H54 (cell line): ENCODE measurements at places on chromosomes 12 and 14.

DNA sequence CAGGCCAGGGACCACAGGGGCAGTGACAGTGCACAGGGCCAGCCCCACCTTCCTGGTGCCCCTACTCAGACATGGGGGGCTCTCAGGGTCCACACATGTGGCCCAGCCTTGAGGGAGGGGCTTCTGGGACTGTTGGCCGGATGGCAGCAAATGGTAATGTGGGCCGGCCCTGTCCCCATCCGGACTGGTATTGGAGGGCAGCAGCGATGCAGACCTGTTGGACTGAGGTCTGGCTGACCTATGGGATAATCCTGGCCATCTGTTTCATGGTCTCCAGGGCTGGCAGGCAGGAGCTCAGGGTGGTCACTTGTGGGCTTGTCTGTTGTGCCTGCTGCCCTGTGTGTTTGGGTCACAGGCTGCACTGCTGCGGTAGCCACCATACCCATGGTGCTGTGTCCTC lies 387.5 kb downstream of the TMEM121 start:
- no peak for DNase-seq

- no peak for DNase-seq
These were observed 1.4 kb downstream of the NYNRIN start for GRCh38 chr14:24399999-24400718.

DNA sequence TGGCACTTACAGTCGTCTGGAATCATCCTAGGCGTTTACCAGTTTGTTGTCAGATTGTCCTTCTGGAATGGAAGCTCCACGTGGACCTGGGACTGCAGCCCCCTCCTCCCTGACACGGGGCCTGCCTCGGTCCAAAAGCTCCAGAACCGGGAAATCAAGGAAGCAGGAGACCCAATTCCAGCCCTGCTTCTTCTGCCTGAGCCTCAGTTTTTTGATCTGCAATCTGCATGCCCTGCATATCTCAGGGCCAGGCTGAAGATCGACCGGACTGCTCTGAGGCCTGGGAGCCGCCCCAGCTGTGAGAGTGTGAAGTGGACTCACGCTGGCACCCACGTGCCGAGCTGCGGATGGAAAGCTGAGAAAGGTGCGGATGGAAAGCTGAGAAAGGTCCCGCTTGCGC lies 98.6 kb downstream of the SETD3 start:
- no peak for DNase-seq

- DNase-seq = no peak
These were observed 38.9 kb downstream of the TPCN1 start for GRCh38 chr12:113260127-113260526.

- peak; percentile 66 for DNase-seq
These were observed 174.2 kb downstream of the SSPN start for GRCh38 chr12:26369588-26369987.

DNA sequence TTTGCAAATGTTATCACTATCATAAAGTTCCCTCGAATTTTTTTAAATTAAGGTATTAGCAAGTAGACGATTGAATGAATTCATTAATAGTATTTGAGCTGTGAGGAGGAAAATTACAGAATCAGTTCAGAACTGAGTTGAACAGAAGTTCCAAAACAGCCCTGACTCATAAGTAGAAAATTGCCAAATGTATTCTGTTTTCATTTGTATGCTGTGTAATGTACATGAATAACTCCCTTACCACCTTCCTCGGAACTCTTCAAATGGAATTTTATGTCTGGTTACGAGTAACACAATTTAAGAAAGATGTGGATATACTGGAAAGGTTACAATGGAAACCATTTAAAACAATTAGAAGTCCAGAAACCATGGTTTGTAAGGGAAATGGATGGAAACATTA lies 283.3 kb upstream of the FAR2 start:
- no peak for DNase-seq

DNA sequence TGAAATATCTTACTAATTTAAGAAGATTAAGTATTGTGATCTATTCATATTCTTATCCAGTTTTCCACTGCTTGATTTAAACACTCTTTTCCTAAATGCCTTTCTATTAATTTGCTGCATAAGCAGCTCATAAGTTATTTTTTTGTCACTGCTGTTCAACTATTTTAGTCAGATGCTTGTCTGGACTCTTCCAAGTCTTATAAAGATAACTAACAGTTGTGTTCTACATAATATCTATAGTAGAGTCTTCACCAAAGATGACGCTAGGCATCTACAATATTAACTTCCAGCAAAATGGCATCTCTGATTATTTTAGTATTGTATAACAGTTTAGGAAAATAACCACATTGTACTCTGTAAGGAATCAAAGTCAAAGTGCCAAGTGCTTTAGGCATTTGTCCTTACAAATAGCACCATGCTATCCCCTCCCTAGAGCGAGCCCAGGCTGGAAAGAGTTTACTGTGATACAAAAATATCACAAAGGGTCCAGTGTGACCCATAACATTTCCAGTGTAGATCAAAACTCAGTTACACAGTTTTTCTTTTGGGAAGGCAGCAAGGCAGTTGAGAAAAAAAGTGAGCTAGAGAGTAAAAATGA lies 98.2 kb downstream of the DENND5B start:
- DNase-seq = no peak

DNA sequence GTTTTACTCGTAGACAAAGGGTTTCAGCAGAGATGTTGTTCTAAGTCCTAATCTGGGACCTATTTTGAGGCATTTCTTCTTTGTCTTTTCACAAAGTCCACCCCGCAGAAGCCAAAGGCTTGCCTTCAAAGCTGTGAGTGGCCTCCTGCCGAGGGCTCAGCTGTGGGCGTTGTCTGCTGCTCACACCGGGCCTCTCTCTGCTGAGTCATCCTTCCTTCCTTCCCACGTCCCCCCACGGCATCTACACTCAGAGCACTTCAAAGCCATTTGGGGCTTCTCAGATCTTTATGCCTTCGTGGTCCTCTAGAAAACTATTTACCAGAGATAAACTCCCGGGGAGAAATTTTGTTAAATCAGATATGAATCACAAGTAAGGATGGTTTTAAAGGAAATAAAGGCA lies 115.9 kb upstream of the TMPO start:
- DNase-seq = peak; percentile 44

- no peak for DNase-seq
These were observed 82.3 kb downstream of the SPPL3 start for GRCh38 chr12:120821878-120822277.

GRCh38 chr12:131991816-131992430 lies 42.2 kb downstream of the EP400 start:
- no peak for DNase-seq

DNA sequence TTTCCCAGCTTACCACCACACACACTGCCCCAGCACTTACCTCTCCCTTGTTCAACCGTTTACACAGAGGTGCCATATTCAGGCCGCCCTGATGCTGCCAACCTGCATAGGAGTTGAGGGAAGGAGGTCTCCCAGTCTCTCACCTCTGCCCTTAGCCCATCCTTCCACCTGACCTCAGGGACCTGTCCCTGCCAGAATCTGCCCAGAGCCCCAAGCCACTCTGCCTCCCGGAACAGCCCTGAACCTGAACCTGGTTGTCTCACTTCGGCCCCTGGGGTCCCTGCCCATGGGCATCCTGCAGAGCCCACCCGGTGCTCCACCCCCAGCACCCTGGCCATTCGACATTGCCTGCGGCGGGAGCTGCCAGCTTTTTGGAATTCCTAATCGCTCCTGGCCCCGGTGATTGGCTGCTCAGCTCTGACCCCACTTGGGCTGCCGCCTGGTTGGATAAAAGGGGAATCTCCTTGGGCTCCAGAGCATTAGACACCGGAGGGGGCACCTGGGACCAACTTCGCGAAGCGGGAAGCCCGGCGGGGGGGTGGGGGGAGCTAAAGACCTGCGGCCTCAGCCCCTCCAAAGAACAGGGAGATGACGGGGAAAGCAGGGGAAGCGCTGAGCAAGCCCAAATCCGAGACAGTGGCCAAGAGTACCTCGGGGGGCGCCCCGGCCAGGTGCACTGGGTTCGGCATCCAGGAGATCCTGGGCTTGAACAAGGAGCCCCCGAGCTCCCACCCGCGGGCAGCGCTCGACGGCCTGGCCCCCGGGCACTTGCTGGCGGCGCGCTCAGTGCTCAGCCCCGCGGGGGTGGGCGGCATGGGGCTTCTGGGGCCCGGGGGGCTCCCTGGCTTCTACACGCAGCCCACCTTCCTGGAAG lies at the start of gene VSX2:
VSX2 (plus strand) TSS at position 476 of the 874 bp plus-strand sequence; CDS start at position 589, 113 bp downstream.
- DNase-seq = no peak

- no peak for DNase-seq
These were observed 379.0 kb downstream of the NOVA1 start for GRCh38 chr14:26218861-26219260.

DNA sequence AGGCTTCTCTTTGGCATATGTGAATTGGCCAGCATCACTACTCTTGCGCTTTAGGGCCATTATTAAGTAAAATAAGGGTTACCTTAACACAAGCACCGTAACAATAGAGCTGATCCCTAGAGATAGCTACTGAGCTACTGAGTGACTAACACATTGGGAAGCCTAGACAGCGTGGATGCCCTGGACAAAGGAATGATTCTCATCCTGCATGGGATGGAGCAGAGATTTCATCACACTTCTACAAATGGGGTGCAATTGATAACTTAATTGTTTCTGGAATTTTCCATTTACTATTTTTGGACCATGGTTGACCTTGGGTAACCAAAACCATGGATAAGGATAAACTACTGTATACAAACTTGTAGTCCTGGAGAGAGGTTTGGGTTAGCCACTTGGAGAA lies 57.1 kb downstream of the FBXO34 start:
- no peak for DNase-seq

DNA sequence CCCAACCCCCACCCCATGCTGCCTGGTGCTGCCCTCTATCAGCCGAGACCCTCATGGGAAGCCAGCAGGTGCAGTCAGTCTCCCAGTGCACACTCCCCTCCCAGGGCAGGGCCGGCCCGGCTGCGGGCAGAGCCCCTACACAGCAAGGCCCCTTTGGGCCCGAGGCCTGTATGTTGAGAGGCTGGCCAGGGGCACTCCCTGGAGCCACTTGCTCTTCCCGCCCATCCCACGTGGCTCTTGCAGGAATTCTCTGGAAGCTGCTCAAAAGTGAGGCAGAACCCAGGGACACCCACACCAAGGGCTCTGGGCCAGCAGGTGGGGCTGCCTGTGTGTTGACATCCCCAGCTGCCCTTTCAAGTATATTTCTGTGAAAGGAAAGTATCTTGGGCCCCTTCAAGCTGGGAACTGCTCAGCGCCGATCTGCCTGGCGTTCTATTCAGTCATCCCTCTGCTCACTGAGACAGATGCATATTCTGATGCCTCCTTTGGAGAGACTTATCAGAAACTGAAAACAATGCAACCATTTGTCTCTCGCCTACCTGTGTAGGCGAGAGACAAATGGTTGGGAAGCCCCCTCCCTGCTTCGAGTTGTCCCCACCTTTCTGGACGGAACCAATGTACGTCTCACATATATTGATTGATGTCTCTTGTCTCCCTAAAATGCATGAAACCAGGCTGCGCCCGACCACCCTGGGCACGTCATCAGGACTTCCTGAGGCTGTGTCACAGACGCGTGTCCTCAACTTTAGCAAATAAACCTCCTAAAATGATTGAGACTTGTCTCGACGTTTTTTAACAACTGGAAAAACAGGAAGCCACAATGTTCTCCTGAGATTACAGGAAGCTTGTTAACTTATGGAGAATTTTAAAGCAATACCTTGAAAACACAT lies 6.0 kb downstream of the GPR132 start:
- DNase-seq = no peak

DNA sequence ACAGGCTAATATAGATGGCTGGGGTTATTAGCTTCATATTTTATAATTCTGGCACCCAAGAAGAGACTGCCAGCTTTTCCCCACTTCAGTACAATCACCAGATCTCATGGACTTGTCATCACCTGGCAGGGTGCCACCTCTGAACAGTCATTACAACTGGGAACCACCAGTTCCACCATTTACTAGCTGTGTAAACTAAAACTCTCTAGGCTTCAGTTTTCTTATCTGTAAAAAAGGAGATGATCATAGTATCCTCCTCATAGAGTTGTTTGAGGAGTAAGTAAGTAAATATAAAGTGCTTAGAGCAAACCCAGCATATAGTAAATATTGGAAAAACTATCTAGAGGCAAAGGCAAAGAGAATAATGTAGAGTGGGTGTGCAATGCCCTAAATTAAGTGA lies 19.3 kb downstream of the CPNE8 start:
- no peak for DNase-seq

GRCh38 chr12:52924764-52925716 lies 20.2 kb upstream of the KRT8 start:
- no peak for DNase-seq

DNA sequence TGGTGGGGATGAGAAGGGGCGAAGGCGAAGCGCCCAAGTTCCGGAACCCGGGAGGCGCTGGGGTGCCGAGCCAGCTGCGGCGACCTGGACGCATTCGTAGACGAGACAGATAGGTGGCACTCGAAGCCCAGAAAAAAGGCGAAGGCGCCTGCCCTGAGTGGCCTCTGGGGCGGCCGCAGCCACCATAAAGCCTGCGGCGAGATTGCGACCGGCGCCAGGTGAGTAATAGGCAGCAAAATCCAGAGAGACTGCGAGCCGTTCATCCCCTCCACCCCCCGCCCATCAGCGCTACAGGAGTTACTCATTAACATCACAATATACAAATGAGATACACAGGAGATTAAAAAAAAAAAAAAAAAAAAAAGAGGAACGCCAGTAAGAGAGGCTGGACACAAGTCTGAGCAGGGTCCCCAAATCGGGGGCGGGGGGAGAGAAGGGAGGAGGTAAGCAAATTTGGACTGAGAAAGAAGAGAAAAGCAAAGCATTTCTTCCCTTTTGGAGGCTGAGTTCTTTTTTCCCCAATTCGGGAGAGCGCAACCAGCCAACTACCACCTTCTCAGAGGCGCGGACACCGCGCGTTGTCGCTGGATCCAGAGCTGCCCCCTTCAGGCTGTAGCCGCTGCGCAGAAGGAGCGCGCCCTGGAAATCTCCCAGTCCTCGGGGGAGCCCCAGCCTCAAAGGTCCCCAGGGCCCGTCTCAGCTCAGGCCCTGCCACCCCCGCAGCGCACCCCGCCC lies 15.7 kb downstream of the TBX3 start:
- DNase-seq = peak; percentile 93

DNA sequence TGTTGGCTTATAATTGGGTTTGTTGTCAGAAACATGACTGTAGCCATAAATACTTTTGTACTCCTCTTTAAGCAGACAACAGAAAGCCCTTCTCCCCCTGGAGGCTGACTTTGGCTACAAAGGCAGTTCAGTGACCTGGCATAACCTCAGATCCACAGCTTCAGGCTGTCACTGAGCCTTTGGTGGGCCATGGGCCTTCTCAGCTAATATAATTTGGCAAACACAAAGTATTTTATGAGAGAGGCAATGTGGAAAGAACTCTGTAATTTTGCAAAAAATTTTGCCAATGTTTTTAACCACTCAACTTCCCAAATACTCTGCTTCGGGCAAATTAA lies 15.5 kb upstream of the MGP start:
- no peak for DNase-seq
